Activated T-helper 2 cell treated with anti-CD3 and anti-CD28 coated beads, Interferon-gamma antibody, Interleukin-2, Interleukin-4, amounts not matched to agents 10 μg/mL and 5 μg/mL and 100 μg/mL, durations not matched to agents 14 hours and 24 hours and 36 hours (primary cell): ENCODE measurements at places on chromosomes 5 and 9.

- no peak for DNase-seq
Measured at GRCh38 chr5:170147051-170147752, 41.5 kb downstream of the FOXI1 start.

DNA sequence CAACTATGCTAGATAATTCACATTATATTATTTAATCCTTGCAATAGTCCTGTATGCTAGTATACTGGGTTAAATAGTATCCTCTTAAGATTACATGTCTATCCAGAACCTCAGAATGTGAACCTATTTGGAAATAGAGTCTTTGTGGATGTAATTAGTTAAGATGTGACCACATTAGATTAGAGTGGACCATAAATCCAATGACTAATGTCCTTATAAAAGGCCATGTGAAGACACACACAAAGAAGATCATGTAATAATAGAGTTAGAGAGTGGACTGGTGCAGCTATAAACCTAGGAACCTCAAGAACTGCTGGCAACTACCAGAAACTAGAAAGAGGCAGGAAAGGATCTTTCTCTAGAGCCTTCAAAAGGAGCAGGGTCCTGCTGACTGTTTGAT lies 263.6 kb upstream of the PTGER4 start:
- no peak for DNase-seq

DNA sequence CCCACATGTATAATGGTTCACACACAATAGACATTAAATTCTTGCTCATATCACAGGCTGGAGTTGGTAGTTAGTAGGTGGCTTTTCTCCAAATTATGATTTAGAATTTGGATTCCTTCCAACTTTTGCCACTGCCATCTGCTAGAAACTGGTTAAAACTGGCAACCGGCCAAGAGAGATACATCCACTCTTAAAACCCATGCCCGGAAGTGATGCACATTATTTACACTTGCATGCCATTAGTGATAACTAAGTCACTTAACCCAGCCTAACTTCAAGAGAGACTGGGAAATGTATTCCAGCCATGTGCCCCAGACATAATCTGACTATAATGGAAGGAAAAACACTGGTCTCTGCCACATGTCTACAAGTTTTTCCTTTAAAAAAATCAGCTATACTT lies 395.7 kb upstream of the SEMA6A start:
- no peak for DNase-seq

- no peak for DNase-seq
Measured at GRCh38 chr5:9582406-9582805, 36.5 kb upstream of the SEMA5A start.

DNA sequence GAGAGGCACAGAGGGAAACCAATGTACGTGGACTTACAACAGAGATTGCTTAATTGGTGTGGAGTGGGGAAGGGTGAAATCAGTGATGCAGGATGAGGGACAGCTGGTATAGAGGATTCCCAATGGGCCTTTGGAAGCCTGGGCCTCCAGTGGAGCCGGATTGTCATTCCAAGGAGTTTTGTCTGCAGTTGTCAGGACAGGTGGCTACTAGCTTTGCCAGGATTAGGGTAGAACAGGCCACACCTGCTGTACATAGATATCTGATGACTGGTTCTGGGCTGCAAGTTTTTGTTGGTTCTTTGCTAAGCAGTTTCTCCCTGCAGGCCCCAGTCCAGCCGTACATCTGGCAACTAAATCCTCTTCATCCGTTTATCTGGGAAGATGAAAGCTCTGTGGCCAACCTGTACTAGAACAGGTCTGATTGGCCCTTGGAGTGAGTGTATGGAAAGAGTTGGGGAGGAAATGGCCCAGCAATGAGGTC lies 4.2 kb downstream of the SKP2 start:
- no peak for DNase-seq

GRCh38 chr5:133612249-133612860 lies at the start of gene FSTL4:
TSS of gene FSTL4 (minus strand) at chr5:133612541.
- DNase-seq = no peak

GRCh38 chr9:95091601-95092261 lies 225.8 kb downstream of the FANCC start:
- DNase-seq = no peak

DNA sequence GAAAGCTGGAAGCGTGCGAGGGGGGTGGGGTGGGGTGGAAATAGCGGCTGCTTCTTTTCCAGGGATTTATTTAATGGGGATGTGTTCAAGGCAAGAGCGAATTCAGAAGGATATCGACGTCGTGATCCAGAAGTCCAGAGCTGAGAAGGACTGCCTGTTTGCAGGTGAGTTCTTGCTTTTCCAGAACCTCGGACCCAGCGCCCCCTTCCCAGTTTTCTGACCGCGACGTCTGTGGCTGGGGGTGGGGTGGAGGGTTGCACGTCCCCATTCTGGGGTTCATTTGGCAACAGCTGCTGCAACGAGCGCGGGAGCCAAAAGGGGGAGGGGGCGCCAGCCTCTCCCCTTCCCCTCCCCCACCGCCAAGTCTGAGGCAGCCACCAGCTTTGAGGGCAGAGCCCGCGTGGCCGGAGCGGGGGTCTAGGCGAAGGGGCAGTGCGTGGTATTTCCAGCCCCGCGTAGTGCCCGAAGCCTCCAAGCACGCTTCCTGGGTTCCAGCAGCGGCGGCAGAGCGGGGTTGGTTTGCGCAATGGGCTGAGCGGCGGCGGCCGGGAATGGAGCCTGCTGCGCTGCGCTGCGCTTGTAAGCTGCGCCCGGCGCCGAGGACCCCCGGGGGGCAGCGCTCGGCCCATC lies 701 bp downstream of the PARP8 start:
- no peak for DNase-seq

DNA sequence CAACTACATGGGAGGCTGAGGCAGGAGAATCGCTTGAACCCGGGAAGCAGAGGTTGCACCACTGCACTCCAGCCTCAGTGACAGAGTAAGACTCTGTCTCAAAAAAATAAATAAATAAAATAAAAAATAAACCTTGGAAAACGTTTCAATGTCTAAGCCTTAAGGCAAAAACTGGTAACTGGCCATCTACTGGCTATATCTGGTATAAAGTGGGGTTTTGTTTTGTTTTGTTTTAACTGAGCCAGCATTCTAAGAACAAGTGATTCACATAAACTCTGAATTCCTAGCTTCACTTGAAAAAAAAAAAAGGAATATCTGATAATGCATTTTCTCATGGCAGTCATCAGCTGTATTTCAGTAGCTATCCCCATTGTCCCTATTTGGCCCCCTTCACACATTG lies 126.1 kb upstream of the EFNA5 start:
- no peak for DNase-seq

GRCh38 chr9:5509573-5509972 lies 758 bp upstream of the PDCD1LG2 start:
- no peak for DNase-seq

DNA sequence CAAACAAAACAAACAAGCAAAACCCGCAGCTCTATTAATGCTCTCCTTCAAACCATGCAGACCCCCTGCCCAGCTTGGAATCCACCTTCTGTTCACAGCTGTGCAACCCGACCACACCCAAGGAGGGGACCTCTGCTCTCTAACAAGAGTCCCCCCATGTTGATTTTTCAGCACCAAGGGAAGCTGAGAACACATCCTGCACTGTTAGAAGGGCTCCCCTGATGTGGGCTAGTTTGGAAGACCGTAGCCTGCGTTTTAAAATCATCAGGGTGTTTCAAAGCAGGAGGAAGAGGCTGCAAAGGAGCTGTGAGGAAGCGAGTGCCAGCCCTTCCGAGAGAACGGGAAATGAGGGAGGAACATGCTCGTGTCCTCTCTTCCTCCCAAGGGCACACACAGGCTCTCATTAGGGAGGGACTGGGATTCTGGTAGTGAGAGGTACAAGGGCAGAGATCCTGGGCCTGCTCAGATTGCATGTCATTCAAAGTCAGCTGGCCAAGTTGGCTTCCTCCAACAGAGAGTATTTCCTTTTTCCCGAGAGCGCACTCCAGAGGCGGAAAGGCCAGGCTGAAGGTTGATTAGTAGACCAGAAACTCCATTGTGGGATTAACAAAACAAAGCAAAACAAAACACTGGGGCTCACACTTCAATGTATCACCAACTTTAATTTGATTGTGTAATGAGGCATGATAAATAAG lies 185.9 kb downstream of the SEMA6A start:
- no peak for DNase-seq

DNA sequence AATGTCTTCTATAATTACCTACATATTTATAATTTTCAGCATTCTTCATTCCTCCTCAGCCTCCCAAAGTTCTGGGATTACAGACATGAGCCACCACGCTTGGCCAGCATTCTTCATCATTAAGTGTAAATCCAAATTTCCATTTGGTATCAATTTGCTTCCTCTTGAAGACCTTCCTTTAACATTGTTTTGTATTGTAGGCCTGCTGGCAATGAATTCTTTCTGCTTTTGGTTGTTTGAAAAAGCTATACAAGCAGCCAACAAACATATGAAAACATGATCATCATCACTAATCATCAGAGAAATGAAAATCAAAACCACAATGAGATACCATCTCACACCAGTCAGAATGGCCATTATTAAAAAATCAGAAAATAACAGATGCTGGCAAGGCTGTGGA lies 56.4 kb downstream of the GCNT4 start:
- DNase-seq = no peak

GRCh38 chr9:135978642-135979546 lies 17.7 kb upstream of the UBAC1 start:
- DNase-seq = no peak

GRCh38 chr9:74503219-74503618 lies 6.1 kb downstream of the RORB start:
- no peak for DNase-seq

DNA sequence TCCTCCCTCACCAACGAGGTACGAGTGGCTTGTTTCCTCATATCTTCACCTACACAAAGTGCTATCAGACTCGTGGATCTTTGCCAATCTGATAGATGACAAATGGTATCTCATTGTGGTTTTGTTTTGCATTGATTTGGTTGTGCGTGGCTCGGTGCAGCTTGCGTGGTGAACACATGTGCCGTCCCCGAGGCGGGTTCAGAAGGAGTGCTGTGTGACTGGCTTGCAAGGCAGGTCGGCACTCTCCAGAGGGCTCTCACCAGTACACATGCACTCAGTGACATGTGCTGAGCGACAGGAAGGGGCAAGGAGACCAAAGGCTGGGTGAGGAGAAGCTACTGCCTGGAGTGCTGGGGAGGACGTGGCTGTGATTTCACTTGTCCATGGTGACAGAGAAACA lies 95.3 kb upstream of the PITX1 start:
- DNase-seq = no peak

- DNase-seq = no peak
Measured at GRCh38 chr5:7396713-7397454, 946 bp downstream of the ADCY2 start.

DNA sequence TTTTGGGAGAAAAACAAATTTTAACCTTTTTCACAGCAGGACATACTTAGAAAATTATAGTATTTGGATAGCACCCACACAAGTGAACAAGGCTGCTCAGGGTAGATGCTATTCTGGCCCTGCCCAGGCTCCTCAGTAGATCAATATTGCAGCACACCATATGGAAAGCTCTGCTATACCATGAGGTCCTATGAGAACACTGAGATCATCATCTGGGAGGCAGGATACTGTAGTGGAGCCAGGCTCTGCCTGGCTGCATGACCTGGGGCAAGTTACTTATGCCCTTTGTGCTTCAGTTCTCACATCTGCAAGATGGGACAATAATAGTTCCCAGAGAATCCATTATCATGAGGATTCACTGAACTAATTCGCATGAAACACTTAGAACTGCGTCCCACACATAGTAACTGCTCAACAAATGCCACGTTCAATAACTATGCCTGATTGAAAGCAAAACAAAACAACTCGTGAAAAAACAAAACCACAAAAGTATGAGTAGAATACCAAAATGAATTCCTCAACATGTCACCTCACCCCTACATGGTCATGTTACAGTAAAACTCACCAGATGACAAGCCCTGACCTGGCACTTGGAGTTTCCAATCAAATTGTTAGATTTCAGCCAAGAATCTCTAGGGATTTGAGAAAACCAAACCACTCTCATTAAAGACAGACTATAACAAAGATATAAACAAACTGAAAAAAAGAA lies 31.9 kb downstream of the ARSB start:
- DNase-seq = no peak

- no peak for DNase-seq
Measured at GRCh38 chr5:56456002-56456401, 222.9 kb upstream of the ANKRD55 start.

- no peak for DNase-seq
Measured at GRCh38 chr5:171523781-171524180, 104.3 kb downstream of the FGF18 start.

DNA sequence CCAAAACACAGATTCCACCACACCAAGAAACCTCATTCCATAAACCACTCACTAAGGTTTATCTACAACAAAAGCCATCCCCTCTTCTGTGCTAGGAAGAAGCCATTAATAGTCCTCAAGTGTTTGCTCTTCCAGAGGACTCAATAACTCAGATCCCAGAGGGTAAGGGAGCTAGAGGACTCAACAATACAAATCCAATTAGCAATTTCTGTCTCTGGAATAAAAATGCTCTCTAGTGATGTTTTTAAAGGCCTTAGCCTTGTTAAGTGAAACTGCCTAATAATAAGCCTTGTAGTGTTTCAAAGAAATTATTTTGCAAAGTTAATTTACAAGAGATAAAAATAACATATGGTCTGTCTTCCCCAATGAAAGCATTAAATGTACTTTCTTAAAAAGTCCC lies 942.4 kb downstream of the CDH12 start:
- no peak for DNase-seq

GRCh38 chr5:42547141-42547540 lies 123.9 kb downstream of the GHR start:
- no peak for DNase-seq

DNA sequence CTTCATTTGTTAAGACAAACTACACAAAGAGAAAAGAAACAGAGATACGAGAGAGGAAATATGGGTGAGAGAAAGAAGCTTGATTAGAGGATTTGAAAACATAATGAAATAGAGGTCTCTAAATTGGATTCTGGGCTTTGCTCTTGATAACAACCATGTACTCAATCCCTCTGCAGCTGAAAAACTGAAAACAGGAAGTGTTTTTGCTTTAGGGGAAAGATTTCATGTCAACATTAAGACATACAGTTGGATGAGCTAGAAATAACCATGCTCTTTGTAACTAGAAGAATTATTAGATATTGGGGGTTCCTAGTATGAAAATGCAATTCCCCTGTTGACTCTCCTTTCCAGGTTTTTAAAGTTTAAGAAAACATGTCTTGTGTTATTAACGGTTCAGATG lies 21.9 kb downstream of the CRHBP start:
- DNase-seq = no peak

DNA sequence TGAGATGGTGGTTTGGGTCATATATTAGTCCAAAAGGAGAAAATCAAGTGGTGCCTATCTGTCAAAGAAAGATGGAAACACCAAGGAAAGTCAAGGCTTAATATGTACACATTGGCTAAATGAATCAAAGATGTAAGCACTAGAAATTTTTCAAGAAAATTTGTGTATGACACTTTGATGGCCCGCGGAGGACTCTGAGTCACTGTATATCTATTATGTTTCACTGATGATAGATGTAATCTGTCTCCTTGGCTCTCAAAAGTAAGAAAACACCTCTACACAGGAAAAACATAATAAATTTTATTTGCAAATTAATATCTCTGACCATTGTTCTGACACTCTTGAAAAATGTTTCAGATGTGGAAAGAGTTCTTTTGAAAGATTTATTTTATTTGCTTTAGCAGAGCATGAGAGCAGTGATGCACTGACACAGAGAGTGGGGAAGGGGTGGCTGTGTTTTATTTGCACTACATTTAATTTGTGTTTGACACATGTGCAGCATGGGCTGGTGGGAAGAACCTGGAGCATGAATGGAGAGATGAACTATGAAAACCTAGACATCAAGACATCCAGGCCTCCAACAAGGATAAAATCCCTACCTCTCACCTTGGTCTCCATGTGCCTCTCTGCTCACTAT lies 180.8 kb upstream of the GAS1 start:
- DNase-seq = no peak
